Activated CD8-positive, alpha-beta memory T cell treated with anti-CD3 and anti-CD28 coated beads for 4 hours (primary cell): ENCODE measurements at places on chromosomes 11 and 22.

GRCh38 chr11:116641561-116642045 lies 131.2 kb downstream of the BUD13 start:
- DNase-seq, result no peak

DNA sequence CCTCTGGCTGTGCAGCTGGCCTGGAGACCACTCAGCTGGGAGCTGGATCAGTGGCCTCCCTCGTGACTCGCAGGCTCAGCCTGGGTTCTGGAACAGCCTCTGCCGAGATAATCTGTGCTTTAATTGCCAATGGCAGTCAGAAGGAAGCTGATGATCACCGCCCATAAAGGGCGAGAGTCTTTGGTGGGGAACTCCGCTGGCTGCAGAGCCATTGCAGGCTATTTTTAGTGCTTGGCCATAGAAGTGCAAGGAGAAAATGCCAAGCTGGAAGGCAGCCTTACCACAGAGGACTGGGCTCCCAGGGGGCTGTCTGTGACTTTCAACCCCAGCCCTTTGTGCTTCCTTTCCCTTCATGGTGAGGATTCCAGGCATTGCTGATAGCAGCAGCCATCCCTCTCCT lies 62.2 kb upstream of the TENM4 start:
- DNase-seq, result no peak

DNA sequence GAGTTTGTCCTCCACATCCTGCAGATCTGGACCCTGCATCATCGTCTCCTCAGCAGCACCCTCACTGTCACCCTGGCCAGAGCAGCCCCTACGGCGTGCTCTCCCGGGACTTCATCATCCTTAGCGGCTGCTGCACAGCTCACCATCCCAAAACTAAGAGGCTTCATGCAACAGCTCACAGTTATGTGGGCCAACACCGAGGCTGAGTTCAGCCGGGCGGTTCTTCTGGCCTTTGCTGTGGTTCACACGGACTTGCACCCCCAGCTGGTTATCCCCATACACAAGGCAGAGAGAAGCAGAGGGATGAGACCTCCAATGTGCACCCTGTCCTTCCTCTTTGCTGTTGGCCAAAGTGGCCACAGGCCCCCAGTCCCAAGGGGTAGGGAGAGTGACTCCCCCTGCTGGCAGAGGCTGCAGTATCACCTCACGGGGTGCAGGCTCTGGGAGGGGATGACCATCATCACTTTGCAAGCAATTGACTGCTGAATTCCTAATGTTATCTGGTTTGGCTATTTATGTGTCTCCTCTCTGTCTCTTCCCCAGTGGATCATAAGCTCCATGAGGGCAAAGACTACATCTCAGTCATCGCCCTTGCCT lies 276.8 kb downstream of the BRD1 start:
- no peak for DNase-seq

GRCh38 chr11:115873813-115874212 lies 369.6 kb upstream of the CADM1 start:
- DNase-seq, result no peak

DNA sequence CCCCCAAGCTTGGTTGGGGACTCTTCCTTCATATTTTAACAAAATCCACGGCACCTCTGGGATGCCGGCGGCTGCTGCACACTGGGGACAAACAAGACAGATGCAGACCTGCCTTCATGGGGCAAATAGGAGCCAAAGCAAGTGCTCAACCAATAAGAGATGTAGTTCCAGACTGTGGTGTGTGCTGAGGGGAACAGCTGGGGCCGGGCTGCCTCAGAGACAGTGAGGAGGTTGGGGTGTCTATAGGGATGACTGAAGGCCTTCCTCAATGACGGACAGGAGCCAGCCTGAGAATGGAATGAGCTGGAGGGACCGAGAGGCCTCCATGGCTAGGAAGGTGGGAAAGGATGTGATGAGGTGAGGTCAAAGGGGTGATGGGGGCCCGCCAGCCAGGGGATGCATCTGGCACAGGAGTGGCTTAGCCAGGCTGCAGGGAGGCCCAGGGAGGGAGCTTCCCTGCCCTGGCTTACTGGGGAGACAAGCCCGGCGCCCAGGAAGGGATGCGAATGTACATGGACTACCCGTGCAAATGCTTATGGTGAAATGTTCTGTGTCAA lies 10.3 kb upstream of the CTSD start:
- DNase-seq, result no peak

DNA sequence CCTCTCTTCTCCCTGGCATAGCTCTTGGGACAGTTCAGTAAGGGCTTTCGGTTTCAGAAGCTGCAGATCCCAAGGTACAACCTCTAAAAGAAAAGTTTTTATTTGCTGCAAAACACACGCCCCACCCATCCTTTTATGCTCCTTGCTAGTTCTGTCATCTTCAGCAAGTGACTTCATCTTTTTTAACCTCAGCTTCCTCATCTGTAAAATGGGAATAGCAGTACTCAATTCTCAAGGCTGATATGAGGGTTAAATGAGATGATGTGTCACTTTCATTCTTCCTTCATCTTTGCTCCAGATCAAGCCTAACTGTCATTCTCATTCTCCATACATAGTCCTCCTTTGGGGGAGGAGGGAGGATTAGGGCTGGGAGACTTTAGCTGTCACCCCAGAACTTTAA lies 90.0 kb upstream of the ALX4 start:
- no peak for DNase-seq

DNA sequence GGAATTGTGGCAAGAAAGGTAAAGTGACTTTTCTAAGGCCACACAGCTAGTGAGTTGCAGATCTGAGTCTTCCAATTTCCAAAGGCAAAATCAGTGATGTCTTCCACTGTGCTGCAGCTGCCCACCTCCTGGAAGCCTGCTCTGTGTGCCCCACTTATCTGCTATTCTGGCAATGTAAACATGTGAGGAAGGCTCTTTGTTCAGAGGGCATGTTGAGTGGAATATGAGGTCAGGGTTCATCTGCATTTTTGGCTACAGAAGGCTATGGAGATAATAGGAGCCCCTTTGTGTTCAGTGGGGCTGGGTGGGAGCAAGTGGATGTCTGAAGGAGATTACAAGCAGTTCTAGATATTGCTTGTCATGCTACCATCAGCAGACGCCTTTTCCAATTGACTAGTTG lies 396.2 kb downstream of the BUD13 start:
- DNase-seq, result no peak

GRCh38 chr11:1483445-1483961 lies 3.1 kb downstream of the MOB2 start:
- DNase-seq, result no peak

DNA sequence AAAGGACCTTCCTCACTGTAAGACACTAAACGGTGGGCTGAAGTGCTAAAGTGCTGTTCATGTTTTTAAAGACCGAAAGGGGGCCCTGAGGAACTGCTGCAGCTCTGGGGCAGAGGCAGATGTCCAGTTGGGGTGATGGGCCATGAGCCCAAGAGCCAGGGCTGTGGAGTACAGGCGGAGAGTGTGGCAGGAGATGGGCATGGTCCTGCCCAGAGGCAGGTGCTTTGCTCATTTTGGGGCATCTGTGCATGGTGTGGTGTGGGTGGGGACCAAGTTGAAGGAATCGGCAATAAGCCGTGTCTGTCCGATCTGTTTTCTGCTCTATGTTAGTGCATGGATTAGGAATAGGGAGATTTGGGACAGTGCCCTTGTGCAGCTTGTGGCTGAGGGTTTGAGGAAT lies 258.3 kb downstream of the NTM start:
- DNase-seq, result no peak

- no peak for DNase-seq
Observed at GRCh38 chr22:45876136-45877035, 100.6 kb downstream of the WNT7B start.

GRCh38 chr22:24883432-24883831 lies 63.1 kb downstream of the LHFPL7 start:
- no peak for DNase-seq

- no peak for DNase-seq
Observed at GRCh38 chr11:19055016-19055415, 5.5 kb downstream of the MRGPRX2 start.

DNA sequence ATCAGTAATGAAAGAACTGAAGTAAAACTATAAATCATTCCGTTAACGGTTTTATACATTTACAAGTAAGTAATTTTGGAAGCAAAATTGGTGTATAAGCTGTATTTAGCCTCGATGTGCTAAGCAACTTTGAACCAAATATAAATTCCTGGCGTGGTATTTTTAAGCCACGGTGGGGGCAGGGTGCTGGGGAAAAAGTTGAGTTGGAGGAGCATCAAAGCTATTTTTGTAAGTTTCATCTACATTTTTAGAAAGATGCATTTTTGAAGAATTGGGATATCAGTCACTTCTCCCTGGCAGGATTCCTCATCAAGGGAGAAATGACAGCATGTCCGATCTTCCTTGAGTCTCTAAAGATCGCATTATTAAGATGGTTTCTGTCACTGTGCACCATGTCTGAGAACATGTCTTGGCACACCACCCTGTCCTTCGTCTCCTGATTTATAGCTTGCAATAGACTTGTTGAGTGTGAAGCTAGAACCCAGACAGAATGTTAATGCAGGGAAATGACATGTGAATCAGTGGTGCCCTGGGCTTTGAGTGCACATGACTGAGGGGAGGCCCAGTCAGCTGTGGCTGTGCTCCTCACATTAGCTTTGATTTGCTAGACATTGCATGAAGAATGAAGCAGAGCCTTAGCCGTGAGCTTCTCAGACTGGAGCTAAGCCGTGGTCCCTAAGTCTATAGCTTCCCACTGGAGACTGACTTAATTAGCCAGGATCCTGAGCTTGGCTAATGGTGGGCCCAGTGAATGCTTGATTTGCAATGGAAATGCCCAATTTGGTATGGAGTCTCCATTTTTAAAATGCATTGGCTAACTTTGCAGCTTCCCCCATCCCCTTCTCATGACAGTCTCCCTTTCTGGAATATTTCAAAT lies 127.0 kb downstream of the COMMD9 start:
- no peak for DNase-seq

DNA sequence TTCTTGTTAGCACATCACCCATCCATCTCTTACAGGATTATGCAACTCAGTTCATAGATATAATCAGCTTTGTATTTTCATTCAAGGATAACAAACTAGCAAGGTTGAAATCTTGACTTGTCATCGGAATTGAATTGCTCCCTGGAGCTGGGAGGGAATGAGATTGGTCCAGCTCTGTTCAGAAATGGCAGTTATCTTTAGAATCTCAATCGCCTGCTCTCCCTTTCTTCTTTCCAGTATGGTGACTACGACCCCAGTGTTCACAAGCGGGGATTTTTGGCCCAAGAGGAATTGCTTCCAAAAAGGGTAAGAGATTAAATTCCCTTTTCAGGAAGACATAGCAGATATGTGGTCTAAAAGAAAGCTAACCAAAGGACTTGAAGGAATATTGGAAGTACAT lies 51.0 kb downstream of the NF2 start:
- DNase-seq, result no peak

GRCh38 chr11:11349870-11350337 lies 3.1 kb downstream of the CSNK2A3 start:
- DNase-seq, result no peak
